ENCODE measurements at places on chromosomes 1 and 21.

DNA sequence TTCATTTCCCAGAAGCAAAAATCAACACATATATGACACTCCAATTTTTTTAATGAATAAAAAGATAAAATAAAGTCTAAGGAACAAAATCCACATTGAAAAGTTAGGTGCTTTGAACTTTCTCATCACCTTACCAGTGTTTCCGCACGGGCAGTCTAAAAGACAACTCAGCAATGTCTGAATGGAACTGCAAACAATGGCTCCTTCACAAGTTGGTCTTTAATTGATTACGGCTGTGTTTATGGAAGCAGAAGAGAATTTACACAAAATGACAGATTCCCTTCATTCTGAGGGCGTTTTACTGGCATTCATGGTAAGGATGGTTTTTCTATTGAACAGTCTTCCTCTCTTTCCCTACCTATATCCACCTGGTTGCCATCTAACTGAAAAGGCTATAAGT lies 65.0 kb upstream of the RNPC3 start:
- no peak for DNase-seq

GRCh38 chr1:170967042-170967910 lies 31.9 kb downstream of the MROH9 start:
- no peak for DNase-seq

- DNase-seq, result no peak
Observed at GRCh38 chr1:183841950-183842794, 37.3 kb downstream of the RGL1 start.

- no peak for DNase-seq
Observed at GRCh38 chr1:9410737-9411297, 118.1 kb downstream of the SPSB1 start.

DNA sequence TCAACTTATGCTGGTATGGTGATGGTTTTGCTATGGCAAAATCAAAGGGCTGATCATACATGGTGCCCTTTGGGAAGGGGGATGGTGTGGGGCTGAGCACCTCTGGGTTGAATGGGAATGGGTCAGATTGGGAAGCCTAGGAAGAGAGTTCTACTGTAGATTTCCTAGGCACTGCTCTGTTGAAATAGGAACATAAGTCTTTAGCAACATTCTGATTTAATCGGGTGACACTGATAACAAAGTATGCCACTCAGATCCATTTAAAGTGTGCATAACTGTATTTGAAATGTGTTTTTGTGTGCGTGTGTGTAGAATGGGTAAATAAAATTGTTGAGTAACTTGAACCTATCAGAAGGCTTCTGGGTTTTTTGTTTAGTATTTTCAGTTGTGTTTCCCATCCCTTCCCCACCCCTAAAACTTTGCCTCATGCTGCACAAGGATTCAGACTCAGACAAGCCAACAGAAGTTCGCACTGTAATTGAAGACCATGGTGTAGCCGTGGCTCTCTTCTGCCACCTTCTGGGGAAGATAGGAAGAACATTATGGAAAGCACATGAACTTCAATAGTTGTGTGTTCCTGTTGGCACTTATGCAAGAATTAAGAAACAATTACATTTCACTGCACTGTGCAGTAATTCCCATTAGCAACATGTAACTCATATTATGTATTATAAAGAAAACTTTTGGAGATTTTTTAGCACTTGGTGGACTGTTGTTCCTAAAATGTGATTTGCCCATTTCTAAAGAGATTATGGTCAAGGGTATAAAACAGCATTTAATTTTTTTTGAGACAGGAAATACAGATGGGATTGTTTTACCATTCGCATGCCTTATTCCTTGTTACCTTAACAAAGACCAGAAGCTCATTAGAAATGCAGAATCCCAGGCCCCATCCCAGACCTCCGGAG lies 10.9 kb upstream of the C4BPB start:
- peak; percentile 46 for DNase-seq

DNA sequence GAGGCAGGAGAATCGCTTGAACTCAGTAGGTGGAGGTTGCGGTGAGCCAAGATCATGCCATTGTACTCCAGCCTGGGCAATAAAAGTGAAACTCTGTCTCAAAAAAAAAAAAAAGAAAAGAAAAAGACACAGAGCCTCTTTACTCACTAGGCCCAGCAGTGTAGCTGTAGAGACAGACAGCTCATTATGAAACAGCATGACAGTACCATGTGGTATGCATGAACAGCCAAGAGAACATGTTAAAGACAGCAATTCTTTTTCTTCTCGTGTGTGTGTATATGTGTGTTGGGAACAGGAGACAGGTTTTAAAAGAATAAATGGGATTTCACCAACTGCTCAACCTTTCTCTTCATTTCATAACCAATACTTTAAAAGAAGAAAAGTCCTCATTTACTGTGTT lies 118.8 kb downstream of the PIK3R3 start:
- DNase-seq, result no peak

- DNase-seq, result no peak
Observed at GRCh38 chr1:196393742-196394141, 214.5 kb downstream of the KCNT2 start.

- no peak for DNase-seq
Observed at GRCh38 chr1:205938682-205939081, 4.6 kb downstream of the SLC26A9 start.

DNA sequence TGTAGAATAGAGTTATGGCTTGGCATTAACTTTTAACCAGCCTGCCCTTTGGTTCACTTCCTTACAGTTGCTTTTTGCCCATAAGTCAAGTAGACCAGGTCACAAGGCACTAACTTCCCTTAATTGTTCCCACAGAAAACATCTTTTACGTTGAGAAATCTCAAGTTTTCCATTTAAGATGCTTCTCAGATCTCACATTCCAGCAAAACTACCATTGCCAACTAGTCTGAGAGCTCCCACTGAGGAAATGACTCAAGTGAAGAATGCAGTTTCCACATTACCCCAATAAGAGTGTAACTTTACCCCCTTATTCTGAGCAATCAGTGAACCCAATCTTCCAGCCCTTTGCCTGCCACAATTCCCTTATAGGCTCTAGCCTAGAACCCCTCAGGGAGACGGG lies 502.2 kb upstream of the OLFM3 start:
- DNase-seq, result no peak
